ENCODE measurements at places on chromosomes 12 and 14.

GRCh38 chr14:81449576-81449975 lies 49.5 kb upstream of the STON2 start:
- DNase-seq = no peak

- DNase-seq = no peak
Observed at GRCh38 chr14:23566778-23567185, 809 bp downstream of the AP1G2 start.

DNA sequence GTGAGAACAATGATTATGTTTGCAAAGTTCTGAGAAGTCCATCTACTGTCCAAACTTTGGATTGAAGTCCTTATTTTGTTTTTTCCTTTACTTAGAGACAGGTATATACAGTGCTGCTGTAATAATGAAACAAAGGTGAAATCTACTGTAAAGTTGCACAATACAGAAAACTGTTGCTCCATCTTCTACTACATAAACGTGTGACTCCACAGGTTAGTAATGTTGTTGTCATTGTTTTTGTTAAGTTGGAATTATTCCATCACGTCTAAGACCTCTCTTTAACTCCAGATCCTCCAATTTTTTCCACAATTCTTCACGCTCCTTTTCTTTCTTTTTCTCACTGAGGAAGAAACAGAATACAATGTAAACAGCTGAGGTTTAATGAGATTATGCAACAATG lies 57.0 kb upstream of the GPHB5 start:
- DNase-seq = no peak

DNA sequence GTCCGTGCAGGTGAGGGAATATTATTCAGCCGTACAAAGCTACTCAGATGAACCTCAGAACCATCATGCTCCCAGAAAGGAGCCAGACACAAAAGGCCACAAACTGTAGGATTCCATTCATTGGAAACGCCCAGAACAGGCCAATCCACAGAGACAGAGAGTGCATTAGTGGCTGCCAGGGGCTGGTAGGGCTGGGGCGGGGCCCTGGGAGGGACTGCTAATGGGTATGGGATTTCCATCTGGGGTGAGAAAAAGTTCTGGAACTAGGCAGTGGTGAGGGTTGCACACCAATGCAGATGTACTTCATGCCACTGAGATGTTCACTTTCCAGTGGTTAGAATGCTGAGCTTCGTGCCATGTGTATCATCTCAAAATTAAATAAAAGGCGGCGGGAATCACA lies 101.1 kb downstream of the RFLNA start:
- DNase-seq = no peak
